ENCODE measurements at places on chromosomes 3 and 15.

DNA sequence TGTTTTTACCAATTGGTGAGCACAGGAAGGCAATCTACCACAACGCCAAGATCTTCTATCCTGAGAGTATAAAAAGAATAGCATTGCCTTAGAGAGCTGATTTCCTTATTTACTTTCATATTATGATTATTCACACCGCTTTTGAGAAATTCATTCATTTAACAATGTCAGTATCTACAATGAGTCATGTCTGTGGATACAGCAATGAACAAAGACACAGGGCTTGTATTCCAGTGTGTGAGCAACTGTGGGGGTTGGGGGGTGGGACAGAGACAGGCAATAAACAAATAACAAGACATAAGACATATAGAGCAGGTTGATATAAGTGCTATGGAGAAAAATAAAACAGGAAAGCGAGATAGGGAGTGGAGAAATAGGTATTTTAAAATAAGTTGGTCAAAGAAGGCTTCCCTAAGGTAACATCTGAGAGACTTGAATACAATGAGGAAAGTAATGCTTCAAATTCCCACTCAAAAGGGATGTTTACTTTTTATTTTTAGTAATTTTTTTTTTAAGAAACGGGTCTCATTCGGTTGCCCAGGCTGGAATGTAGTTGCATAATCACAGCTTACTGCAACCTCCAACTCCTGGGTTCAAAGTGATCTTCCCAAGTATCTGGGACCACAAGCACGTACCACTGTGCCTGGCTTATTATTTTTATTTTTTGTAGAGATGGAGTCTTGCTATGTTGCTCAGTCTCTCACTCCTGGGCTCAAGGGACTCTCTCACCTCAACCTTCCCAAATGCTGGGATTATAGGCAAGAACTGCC is 45.7 kb downstream of the PGBD4 start:
- no peaks in the 10 kb centered on the region for H3K4me1 ChIP-seq
- H3K27ac ChIP-seq = no peak overlapping the region
- no peaks in the 10 kb centered on the region for H3K27me3 ChIP-seq

DNA sequence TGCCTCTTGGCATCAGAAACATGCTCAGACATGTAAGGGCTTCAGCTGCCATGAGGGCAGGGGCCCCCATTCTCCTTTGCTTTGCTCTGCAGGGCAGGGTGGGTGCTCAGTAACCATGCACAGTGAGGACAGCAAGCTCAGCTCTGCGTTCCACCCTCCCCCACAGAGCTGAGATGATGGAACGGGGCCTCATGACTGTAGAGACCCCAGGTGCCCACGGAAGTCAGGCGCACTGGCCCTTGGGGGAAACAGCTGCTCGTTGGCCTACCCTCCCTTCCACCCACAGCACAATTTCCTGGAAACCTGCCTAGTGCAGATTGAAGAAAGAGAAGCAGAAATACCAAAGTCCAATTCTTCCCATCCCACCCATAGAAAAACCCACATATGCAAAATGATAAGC is 10.5 kb downstream of the CTXND1 start:
- H3K4me1 ChIP-seq = peaks cover 6% of the 10 kb centered on the region
- DNase-seq = no peak
- no peaks in the 10 kb centered on the region for H3K27me3 ChIP-seq
- H3K4me3 ChIP-seq = no peak overlapping the region
- H3K27ac ChIP-seq = no peak overlapping the region

GRCh38 chr3:10198761-10199649 is 34.3 kb downstream of the IRAK2 start:
- H3K4me3 ChIP-seq = no peak overlapping the region
- peak; percentile 59 for DNase-seq
- peaks cover 16% of the 10 kb centered on the region for H3K4me1 ChIP-seq
- peak overlapping the region; percentile 59 for H3K27ac ChIP-seq

GRCh38 chr3:55296030-55296429 is 191.1 kb downstream of the WNT5A start:
- no peaks in the 10 kb centered on the region for H3K27me3 ChIP-seq
- H3K4me1 ChIP-seq = peaks cover 7% of the 10 kb centered on the region
- DNase-seq = no peak
- H3K27ac ChIP-seq = no peak overlapping the region
- H3K4me3 ChIP-seq = no peak overlapping the region
- H3K36me3 ChIP-seq = no peaks in the 10 kb centered on the region

DNA sequence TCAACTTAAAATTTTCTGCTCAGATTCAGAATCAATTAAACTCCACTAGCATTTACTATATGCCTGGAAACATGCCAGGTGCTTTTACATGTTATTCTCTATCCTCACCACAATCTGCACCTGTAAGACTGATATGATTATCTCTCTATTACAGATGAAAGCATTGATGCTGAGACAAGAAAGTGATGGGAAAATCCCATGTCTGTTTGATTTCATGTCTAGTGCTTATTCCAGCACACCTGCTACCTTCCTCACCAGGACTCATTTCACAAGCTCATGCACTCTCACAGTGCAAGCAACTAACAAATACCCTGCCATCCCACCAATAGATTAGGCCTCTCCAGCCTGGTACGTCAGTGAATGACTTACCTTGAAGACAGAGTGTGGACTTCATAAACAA is 25.0 kb upstream of the BCL6 start:
- DNase-seq = no peak
- H3K27ac ChIP-seq = no peak overlapping the region
- H3K27me3 ChIP-seq = no peaks in the 10 kb centered on the region

GRCh38 chr3:67937498-67938118 is 283.2 kb upstream of the SUCLG2 start:
- no peak overlapping the region for H3K4me3 ChIP-seq
- H3K4me1 ChIP-seq = no peaks in the 10 kb centered on the region
- H3K36me3 ChIP-seq = no peaks in the 10 kb centered on the region
- no peak overlapping the region for H3K27ac ChIP-seq

DNA sequence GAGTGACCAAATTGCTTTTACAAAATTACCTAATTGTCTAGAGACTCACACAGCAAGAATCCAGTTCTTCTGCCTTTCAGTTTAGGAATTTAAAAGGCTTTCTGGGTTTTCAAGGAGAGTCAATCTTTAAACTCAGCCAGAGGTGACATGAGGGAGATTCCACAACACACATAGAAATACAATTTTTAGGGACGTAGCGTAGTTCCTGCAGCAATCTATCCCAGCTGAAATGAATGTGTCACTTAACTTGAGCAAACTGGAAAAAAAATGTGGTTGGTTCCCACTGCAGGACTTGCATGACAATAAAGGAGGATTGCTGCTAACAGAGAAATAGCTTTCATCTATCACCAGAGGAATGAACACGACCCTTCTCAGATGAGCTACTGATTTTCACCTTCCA is 269.7 kb downstream of the OTOL1 start:
- no peaks in the 10 kb centered on the region for H3K36me3 ChIP-seq
- no peaks in the 10 kb centered on the region for H3K27me3 ChIP-seq
- no peak overlapping the region for H3K4me3 ChIP-seq
- no peak overlapping the region for H3K27ac ChIP-seq

DNA sequence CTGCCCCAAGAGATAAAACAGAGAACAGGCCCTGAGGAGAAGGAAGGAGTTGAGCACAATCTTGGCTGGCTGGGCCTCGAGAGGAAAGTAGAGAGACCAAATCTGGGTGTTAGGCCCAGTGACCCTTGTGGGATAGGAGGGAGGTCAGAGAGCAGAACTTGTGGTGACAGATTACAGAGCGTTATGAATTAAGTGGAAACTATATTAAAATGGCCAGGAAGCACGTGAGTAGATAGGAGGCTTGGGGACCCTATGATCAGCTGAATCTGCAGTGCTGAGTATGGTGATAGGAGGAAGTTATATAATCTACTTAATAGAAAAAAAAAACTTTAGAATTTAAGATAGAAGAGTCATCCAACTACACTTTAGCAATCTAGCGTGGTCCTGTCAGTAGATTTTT is 30.0 kb downstream of the ST6GAL1 start:
- DNase-seq = no peak
- H3K27ac ChIP-seq = no peak overlapping the region
- H3K27me3 ChIP-seq = no peaks in the 10 kb centered on the region
- no peak overlapping the region for H3K4me3 ChIP-seq
- H3K36me3 ChIP-seq = no peaks in the 10 kb centered on the region

DNA sequence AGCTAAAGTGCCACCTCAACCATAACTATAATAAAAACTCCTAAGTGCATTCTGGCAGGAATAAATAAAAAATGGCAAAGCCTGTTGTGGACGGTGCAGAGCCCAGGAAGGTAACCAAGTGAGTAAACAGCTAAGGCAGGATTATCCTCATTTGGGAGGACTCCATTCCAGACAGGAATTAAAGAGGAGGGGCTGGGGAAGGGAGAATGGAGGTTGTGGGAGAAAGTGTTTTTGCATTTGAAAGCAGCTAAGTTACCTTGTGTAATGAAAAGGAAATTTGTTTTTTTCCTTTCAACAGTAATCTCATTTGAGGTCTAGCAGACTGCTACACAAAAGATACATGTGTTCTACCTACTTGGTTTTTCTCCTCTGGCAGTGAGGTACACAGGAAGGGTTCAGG is 248.5 kb downstream of the TIGIT start:
- H3K27me3 ChIP-seq = no peaks in the 10 kb centered on the region
- no peak overlapping the region for H3K4me3 ChIP-seq

DNA sequence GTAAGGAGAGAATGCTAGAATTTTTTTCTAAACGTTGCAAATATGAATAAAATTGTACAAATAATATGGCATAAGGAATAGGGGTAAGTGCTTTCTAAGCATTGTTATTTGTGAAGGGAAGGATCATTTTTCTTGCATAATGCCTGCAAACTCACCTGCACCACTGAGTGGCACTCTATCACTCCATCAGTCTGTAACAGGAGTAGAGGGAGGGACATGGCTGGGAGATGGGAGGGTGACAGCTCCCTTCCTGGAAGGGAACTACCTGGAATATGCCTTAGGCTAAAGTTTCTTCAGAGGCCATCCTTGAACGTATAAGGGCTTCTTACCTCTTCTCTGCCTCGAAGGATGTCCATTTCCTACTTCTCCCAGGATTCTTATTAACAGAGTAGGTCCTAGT is 3.0 kb downstream of the NAALADL2 start:
- no peaks in the 10 kb centered on the region for H3K36me3 ChIP-seq
- H3K27ac ChIP-seq = peak overlapping the region; percentile 55
- H3K27me3 ChIP-seq = no peaks in the 10 kb centered on the region
- DNase-seq = peak; percentile 43
- H3K4me1 ChIP-seq = peaks cover 5% of the 10 kb centered on the region
- no peak overlapping the region for H3K4me3 ChIP-seq

GRCh38 chr3:177483182-177483967 is 286.1 kb upstream of the TBL1XR1 start:
- H3K36me3 ChIP-seq = no peaks in the 10 kb centered on the region
- no peaks in the 10 kb centered on the region for H3K27me3 ChIP-seq
- peaks cover 6% of the 10 kb centered on the region for H3K4me1 ChIP-seq
- peak; percentile 17 for DNase-seq
- no peak overlapping the region for H3K27ac ChIP-seq

- no peaks in the 10 kb centered on the region for H3K27me3 ChIP-seq
- H3K4me1 ChIP-seq = no peaks in the 10 kb centered on the region
- peak overlapping the region; percentile 11 for H3K27ac ChIP-seq
These were observed 19.9 kb upstream of the LRRC58 start for GRCh38 chr3:120369037-120369467.

- H3K4me3 ChIP-seq = no peak overlapping the region
- peak overlapping the region; percentile 20 for H3K27ac ChIP-seq
- no peaks in the 10 kb centered on the region for H3K36me3 ChIP-seq
- no peak for DNase-seq
- H3K4me1 ChIP-seq = no peaks in the 10 kb centered on the region
- no peaks in the 10 kb centered on the region for H3K27me3 ChIP-seq
These were observed 805.9 kb downstream of the AGBL1 start for GRCh38 chr15:86885616-86886015.

DNA sequence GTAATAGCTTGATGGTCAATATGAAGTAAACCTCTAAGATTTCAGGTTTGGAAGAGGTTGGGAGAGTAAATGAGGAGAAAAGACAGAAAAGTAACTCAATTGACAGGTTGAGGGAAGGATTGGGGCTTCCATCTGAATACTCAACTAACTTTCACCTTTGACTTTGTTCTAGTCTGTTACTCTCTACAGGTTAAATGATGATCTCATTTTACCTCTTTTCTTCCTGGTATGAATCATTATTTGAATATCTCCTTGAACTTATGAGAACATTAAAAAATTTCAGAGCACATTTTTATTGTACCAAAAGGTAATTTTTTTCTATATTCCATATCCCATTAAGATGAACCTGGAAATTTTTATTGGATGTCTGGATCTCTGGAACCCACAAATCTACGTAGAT is 87.9 kb upstream of the KCNH8 start:
- H3K36me3 ChIP-seq = no peaks in the 10 kb centered on the region
- no peak for DNase-seq
- no peaks in the 10 kb centered on the region for H3K27me3 ChIP-seq
- no peak overlapping the region for H3K27ac ChIP-seq
- H3K4me3 ChIP-seq = no peak overlapping the region
- H3K4me1 ChIP-seq = no peaks in the 10 kb centered on the region

- no peak for DNase-seq
- H3K27me3 ChIP-seq = no peaks in the 10 kb centered on the region
- H3K4me3 ChIP-seq = no peak overlapping the region
- no peaks in the 10 kb centered on the region for H3K36me3 ChIP-seq
- H3K27ac ChIP-seq = no peak overlapping the region
These were observed 37.3 kb downstream of the NFKBIZ start for GRCh38 chr3:101886626-101887025.

GRCh38 chr3:11430624-11431023 is 158.4 kb downstream of the ATG7 start:
- peaks cover 4% of the 10 kb centered on the region for H3K4me1 ChIP-seq
- no peaks in the 10 kb centered on the region for H3K27me3 ChIP-seq

GRCh38 chr3:8665407-8665896 is 20.9 kb upstream of the SSUH2 start:
- no peak overlapping the region for H3K27ac ChIP-seq
- H3K27me3 ChIP-seq = no peaks in the 10 kb centered on the region
- no peaks in the 10 kb centered on the region for H3K36me3 ChIP-seq
- no peak for DNase-seq
- H3K4me1 ChIP-seq = peaks cover 10% of the 10 kb centered on the region
- no peak overlapping the region for H3K4me3 ChIP-seq

- H3K4me3 ChIP-seq = peak within 1 kb of the TSS; percentile 83
- no peaks in the 10 kb centered on the region for H3K36me3 ChIP-seq
- H3K27ac ChIP-seq = peak within 1 kb of the TSS; percentile 89
- peaks cover 10% of the 10 kb centered on the region for H3K4me1 ChIP-seq
These were observed at the start of gene PIGZ for GRCh38 chr3:196968233-196969133. PIGZ (minus strand) TSS chr3:196968833; CDS start chr3:196952031, 16,802 bp downstream.

- no peak for DNase-seq
- peak overlapping the region; percentile 96 for H3K27ac ChIP-seq
- H3K4me1 ChIP-seq = peaks cover 17% of the 10 kb centered on the region
- H3K36me3 ChIP-seq = no peaks in the 10 kb centered on the region
These were observed 1.4 kb downstream of the CRTC3 start for GRCh38 chr15:90531147-90531546.

DNA sequence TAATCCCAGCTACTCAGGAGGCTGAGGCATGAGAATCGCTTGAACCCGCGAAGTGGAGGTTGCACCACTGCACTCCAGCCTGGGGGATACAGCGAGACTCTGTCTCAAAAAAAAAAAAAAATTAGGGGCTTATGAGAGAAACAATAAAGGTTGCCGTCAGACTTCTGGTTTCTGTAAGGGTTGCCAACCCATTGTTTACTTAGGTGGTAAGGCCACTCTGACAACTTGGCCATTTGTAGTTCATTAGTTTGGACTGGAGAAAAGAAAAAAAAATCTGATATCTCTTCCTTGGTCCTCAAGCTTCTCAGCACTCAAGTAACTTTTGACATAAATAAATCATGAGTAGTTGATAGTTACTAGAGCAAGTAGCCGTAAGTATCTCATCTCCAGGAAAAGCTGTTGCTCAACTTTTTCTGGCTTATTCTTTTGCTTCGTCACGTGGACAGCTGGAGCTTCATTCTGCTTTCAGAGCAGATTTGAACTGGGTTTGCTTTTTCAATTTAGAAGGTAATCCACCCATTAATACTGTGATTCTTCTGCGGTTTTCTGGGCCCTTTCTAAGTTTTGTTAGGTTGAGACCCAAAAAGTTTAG is 9.4 kb downstream of the SNX1 start:
- no peaks in the 10 kb centered on the region for H3K27me3 ChIP-seq
- no peaks in the 10 kb centered on the region for H3K36me3 ChIP-seq
- peak; percentile 42 for DNase-seq
- peaks cover 4% of the 10 kb centered on the region for H3K4me1 ChIP-seq
- H3K4me3 ChIP-seq = no peak overlapping the region
